ENCODE measurements at places on chromosomes 2 and 18.

GRCh38 chr18:11654736-11655605 is 34.1 kb upstream of the GNAL start:
- DNase-seq: no peak

GRCh38 chr2:192155511-192156118 is 39.1 kb downstream of the TMEFF2 start:
- DNase-seq: no peak

- DNase-seq: peak; percentile 59
Observed at GRCh38 chr2:38535744-38536506, 66.8 kb downstream of the HNRNPLL start.

- DNase-seq: no peak
Observed at GRCh38 chr2:223870840-223871611, 33.6 kb upstream of the AP1S3 start.

GRCh38 chr2:207531032-207531952 is 1.5 kb downstream of the CREB1 start:
- no peak for DNase-seq

GRCh38 chr18:574149-574860 is 5.9 kb upstream of the CETN1 start:
- DNase-seq: no peak

- no peak for DNase-seq
Observed at GRCh38 chr2:56117764-56118163, 66.0 kb upstream of the CCDC85A start.
